ENCODE measurements at places on chromosomes 1 and 21.

DNA sequence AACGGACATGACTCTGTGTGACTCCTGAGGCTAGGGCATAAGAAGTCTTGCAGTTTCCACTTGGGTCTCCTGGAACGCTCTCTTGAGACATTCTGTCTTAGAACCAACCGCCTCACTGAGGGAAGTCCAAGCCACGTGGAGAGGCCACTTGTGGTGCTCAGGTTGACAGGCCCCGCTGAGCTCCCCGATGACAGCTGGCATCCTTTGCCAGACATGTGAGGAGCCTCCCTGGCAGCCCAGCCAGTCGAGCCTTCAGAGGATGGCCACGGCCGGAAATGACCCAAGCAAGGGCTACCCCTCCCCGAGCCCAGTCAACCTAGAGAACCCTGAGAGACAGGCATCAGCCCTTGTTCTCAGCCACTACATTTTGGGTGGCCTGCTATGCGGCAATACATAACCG is 20.7 kb downstream of the PLEKHA6 start:
- H3K27me3 ChIP-seq, result no peaks in the 10 kb centered on the region
- DNase-seq, result no peak
- no peaks in the 10 kb centered on the region for H3K36me3 ChIP-seq
- no peak overlapping the region for H3K27ac ChIP-seq

GRCh38 chr1:108063703-108064102 is 98.7 kb upstream of the VAV3 start:
- no peaks in the 10 kb centered on the region for H3K27me3 ChIP-seq
- H3K27ac ChIP-seq, result no peak overlapping the region
- H3K4me1 ChIP-seq, result peaks cover 26% of the 10 kb centered on the region
- no peak for DNase-seq
- no peak overlapping the region for H3K4me3 ChIP-seq

GRCh38 chr1:28913786-28914227 is 562 bp upstream of the EPB41 start:
- DNase-seq, result no peak
- H3K4me1 ChIP-seq, result peaks cover 46% of the 10 kb centered on the region
- no peaks in the 10 kb centered on the region for H3K27me3 ChIP-seq
- peak overlapping the region; percentile 87 for H3K27ac ChIP-seq
- no peaks in the 10 kb centered on the region for H3K36me3 ChIP-seq

GRCh38 chr1:32714277-32714676 is 11.7 kb upstream of the SYNC start:
- H3K36me3 ChIP-seq, result no peaks in the 10 kb centered on the region
- no peaks in the 10 kb centered on the region for H3K27me3 ChIP-seq
- peaks cover 8% of the 10 kb centered on the region for H3K4me1 ChIP-seq
- H3K4me3 ChIP-seq, result no peak overlapping the region
- DNase-seq, result no peak

- no peaks in the 10 kb centered on the region for H3K27me3 ChIP-seq
- H3K36me3 ChIP-seq, result no peaks in the 10 kb centered on the region
- H3K27ac ChIP-seq, result no peak overlapping the region
- H3K4me3 ChIP-seq, result no peak overlapping the region
These were observed 1.8 kb downstream of the LYPD8 start for GRCh38 chr1:248753708-248754280.

GRCh38 chr1:235021321-235021720 is 107.3 kb downstream of the TOMM20 start:
- H3K4me1 ChIP-seq, result peaks cover 61% of the 10 kb centered on the region
- H3K27me3 ChIP-seq, result no peaks in the 10 kb centered on the region
- no peak for DNase-seq
- H3K27ac ChIP-seq, result no peak overlapping the region

DNA sequence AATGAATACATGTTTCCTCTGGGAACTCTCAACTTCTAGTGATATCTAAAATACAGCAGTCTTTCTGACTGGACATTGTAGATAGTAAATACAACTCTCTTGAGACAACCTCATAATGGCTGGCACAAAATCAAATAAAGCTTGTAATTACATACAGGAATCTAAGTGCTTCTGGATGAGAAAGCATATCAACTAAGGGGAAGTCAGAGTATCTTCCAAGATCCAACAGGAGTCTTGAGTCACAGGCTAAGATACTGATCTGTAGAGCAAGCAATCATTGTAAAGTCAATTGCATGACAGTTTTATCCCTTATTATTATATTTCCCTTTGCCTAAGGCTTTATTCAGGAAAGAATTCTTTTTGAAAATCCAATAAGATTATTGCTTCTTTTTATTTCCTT is 249.9 kb downstream of the LRRIQ3 start:
- no peak overlapping the region for H3K27ac ChIP-seq
- H3K4me1 ChIP-seq, result no peaks in the 10 kb centered on the region
- no peak overlapping the region for H3K4me3 ChIP-seq
- no peaks in the 10 kb centered on the region for H3K27me3 ChIP-seq
- no peaks in the 10 kb centered on the region for H3K36me3 ChIP-seq
- no peak for DNase-seq

- H3K27ac ChIP-seq, result no peak overlapping the region
- peak; percentile 77 for DNase-seq
- no peak overlapping the region for H3K4me3 ChIP-seq
- peaks cover 4% of the 10 kb centered on the region for H3K27me3 ChIP-seq
- no peaks in the 10 kb centered on the region for H3K4me1 ChIP-seq
These were observed 39.0 kb upstream of the CADM3 start for GRCh38 chr1:159132271-159132881.

DNA sequence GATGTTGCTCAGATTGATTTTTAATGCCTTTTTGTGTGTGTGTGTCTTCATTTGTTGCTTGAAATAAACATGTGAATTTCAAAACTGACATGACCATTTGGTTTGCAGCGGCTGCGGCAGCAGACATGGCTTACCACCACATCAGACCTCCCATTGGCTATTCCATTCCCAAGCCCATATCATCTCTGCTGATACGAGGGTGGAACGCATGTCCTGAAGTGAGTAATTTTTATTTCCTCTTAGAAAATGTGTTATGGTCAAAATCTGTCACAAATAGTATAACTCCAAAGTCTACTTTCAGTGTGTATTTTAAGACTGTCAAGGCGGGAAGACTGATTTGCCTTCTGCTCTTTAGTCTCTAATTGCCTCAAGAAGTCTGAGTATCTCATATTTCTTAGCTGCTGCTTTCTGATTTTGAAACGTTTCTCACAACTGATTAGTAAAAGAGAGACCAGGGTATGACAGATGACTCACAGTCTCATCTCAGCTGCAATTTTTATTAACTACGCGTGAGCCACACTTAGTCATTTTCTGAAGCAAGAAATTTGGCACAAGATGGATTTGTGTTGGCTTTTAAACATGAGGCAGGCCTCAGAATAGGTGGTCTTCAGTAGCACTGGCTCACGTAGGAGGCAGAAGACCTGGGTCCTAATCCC is 49.0 kb downstream of the LRRC53 start:
- no peak overlapping the region for H3K27ac ChIP-seq
- no peaks in the 10 kb centered on the region for H3K27me3 ChIP-seq
- H3K4me1 ChIP-seq, result no peaks in the 10 kb centered on the region
- H3K36me3 ChIP-seq, result no peaks in the 10 kb centered on the region
- H3K4me3 ChIP-seq, result no peak overlapping the region

DNA sequence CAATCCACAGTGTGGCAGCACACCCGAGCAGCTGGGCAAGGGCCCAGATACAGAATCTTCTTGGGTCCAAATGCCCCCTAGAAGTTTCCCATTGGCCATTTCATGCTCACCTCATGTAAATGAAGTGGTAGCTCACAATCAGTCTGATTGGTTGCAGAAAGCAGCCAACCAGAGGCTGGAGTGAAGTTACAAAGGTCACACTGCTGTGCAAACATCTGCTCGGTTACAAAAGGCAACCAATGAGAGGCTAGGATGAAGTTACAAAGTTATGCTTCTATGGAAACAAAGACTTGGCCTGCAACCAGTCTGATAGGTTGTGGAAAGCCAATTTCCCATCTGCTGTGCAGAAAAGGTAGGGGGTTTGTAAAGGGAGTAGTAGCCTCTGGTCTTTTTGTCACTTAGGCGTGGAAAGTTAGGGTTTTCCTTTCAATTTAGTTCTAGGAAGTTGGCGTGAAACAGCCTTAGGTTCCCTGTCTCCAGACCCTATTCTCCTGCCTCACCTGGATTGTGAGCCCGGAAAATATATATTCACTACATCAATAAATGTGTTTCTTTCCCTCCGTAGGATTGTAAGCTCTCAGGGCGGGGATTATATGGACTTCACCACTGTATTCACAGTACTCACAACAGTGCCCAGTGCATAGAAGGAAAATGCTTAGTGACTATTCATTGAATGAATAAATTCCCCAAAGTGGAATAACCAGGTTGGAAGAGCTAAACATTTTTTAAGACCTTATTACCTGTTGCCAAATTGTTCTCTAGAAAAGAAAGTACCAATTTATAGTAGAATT is 91.9 kb downstream of the URB2 start:
- no peak for DNase-seq
- H3K27me3 ChIP-seq, result peaks cover 3% of the 10 kb centered on the region
- no peaks in the 10 kb centered on the region for H3K36me3 ChIP-seq
- H3K27ac ChIP-seq, result no peak overlapping the region
- no peak overlapping the region for H3K4me3 ChIP-seq

DNA sequence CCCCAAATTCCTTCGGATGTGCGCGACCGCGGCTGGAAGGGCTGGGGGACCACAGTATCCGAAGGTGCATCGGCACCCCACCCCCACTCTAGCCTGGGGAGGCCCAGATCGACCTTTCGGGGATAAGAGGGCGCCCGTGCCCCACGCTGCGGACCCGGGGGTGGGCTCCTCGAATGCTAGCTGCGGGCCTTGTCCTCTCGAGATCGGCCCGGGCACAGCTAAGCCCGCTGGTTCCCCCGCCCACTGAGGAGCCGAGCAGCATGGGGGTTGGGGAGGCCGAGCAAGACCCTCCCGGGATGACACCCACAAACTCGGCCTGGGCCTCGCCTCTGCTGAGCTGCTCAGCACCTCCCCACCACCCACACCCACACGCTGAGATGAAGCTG is 653 bp upstream of the IFFO2 start:
- H3K36me3 ChIP-seq, result peaks cover 11% of the 10 kb centered on the region
- peak overlapping the region; percentile 79 for H3K4me3 ChIP-seq
- H3K4me1 ChIP-seq, result peaks cover 47% of the 10 kb centered on the region

GRCh38 chr21:44905728-44906090 is 15.0 kb downstream of the ITGB2 start:
- no peaks in the 10 kb centered on the region for H3K27me3 ChIP-seq
- peaks cover 27% of the 10 kb centered on the region for H3K4me1 ChIP-seq
- H3K27ac ChIP-seq, result no peak overlapping the region
- no peak overlapping the region for H3K4me3 ChIP-seq
- H3K36me3 ChIP-seq, result peaks cover 52% of the 10 kb centered on the region

- no peak for DNase-seq
- H3K4me3 ChIP-seq, result no peak overlapping the region
- H3K4me1 ChIP-seq, result peaks cover 58% of the 10 kb centered on the region
These were observed 30.5 kb downstream of the KCNC4 start for GRCh38 chr1:110240476-110241210.

- H3K27ac ChIP-seq, result no peak overlapping the region
- peaks cover 3% of the 10 kb centered on the region for H3K27me3 ChIP-seq
- peaks cover 18% of the 10 kb centered on the region for H3K4me1 ChIP-seq
These were observed 8.2 kb upstream of the LINGO4 start for GRCh38 chr1:151813271-151813977.

DNA sequence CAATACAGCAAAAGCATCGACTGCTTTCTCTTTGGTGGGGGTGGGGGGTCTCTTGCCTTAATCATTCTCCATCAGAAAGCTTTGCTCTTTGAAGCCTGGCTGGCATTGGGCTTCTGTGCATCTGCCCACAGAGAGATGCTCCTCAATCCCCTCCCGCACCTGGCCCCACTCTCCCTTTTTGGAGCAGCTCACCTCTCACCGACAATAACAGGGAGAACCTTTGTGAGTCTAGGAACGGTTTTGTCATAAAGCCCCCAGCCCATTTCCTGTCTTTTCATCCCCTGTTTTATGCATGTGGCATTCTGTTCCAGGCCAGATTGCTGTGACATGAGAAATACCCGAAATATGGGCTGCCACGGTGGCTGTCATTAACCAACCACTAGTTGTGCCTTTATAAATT is 469.0 kb upstream of the VAMP3 start:
- no peaks in the 10 kb centered on the region for H3K4me1 ChIP-seq
- no peaks in the 10 kb centered on the region for H3K36me3 ChIP-seq
- no peak overlapping the region for H3K4me3 ChIP-seq
- no peak for DNase-seq
- no peak overlapping the region for H3K27ac ChIP-seq
- peaks cover 15% of the 10 kb centered on the region for H3K27me3 ChIP-seq

DNA sequence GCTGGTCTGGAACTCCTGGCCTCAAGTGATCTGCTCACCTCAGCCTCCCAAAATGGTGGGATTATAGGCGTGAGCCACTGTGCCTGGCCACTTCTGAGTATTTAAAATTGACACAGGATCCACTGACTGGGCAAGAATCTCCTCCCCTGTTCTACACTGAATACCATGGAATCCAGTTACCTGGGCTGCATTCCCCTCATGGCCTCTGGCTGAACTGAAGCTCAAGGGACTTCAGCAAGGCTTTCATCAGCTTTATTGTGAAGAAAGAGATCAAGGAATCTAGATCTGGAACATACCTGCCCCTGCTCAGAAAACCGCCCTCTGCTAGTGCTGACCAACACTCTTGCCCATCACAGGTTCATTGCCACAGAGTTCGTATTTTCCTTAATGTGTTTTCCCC is 20.5 kb downstream of the NCF2 start:
- H3K36me3 ChIP-seq, result no peaks in the 10 kb centered on the region
- H3K4me3 ChIP-seq, result no peak overlapping the region
- peaks cover 18% of the 10 kb centered on the region for H3K4me1 ChIP-seq
- no peak overlapping the region for H3K27ac ChIP-seq

DNA sequence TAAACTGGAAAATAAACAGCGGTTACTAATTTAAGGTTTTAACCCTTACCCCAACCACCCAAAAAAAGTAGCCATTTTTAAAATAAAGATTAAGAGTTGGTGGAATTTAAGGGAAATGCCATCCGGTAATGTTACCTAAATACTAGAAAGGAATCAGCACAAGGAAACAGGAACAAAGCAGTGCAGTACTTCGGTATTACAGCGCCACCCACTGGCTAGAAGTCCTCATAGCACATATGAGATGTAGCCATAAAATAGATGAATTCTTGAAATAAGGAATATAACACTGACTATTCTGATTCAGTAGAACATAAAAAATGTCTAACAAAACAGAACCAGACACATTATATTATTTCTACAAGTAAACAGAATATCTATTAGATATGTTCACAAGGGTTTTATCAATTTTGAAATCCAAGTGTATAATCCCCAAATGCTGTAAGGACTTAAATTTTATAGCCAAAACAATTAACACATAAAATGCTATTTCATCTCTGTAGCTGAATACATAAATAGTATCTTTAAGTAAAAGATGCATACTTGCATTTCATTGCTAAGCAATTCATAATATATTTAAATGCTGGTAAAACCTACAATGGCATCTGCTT is 58.8 kb downstream of the FRRS1 start:
- peak; percentile 63 for DNase-seq
- H3K27me3 ChIP-seq, result no peaks in the 10 kb centered on the region
- no peak overlapping the region for H3K4me3 ChIP-seq
- H3K36me3 ChIP-seq, result no peaks in the 10 kb centered on the region
- H3K27ac ChIP-seq, result no peak overlapping the region

DNA sequence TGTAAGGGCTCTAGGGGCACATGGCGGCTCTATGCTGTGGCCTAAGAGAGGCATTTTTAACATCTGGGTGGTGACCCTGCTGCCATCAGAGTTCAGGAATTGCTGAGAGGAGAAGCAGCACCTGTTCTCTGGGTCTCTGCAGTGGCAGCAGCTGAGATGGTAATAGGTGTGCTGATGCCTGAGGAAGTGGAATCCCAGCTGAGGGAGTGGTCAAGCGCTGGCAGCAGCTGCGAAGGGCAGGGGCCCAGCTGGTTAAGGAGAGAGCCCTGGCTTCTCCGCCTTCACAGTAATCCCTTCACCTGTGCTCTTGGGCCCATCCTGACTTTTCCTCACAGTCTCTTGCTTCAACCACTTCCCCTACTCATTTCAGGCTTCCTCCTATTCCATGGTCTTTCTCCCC is 39.8 kb downstream of the GJA5 start:
- H3K36me3 ChIP-seq, result no peaks in the 10 kb centered on the region
- H3K4me3 ChIP-seq, result no peak overlapping the region
- no peaks in the 10 kb centered on the region for H3K4me1 ChIP-seq
- peaks cover 10% of the 10 kb centered on the region for H3K27me3 ChIP-seq
